Activated T-helper 1 cell treated with anti-CD3 and anti-CD28 coated beads, Interleukin-2, amount 50 U/mL, for 16 hours (primary cell): ENCODE measurements at places on chromosomes 11 and 22.
A peak's percentile ranks its signal among the peaks of the same experiment; 100 is the strongest.

DNA sequence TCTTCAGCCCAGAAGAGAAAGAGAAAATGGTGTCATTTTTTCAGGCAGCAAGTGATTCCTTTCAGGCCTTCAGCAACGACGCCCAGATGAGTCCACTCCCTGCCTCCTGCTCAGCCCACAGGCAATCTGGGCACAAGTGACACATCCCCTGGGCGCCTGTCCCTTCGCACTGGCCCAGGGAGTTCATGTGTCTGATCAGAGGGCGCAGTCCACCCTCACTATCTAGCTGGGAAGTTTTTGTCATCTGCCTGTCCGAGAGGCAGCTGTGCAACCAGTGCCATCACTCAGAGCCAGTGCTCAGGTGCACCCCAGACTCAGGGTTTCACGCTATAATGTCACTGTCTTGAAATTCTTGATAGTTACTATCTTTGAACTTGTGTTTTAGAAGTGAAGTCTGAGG, 1.4 kb upstream of the KCNQ1OT1 start:
- DNase-seq: no peak

GRCh38 chr11:46896719-46897406, 21.5 kb downstream of the LRP4 start:
- no peak for DNase-seq

DNA sequence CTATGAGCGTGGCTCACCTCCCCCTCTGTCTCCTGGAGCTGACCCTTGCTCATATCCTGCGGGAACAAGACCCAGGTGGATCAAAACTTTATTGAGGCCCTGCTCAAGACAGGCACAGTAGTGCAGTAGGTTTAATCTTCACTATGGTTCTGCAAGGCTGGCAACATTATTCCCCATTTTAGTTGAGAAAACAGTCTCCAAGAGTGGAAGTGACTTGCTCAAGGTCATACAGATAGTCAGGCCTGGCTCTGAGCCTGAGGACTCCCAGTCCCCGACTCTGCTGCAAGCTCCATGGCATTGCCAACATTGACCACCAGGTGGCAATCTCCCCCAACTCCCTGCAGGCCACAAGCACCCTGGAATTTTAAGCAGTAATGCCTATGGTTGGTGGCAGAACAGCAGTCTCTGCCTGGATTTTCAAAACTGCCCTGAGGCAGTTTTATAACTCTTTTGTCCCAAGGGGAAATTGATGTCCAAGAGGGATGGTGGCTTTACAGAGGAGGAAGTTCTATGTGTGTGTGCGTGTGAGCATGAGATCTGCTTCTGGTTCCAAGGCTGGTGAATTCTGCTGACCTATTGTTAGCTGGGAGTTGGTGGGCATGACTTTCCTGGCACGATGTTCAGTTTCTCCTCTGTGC, 34.1 kb downstream of the NEU3 start:
- peak; percentile 52 for DNase-seq

DNA sequence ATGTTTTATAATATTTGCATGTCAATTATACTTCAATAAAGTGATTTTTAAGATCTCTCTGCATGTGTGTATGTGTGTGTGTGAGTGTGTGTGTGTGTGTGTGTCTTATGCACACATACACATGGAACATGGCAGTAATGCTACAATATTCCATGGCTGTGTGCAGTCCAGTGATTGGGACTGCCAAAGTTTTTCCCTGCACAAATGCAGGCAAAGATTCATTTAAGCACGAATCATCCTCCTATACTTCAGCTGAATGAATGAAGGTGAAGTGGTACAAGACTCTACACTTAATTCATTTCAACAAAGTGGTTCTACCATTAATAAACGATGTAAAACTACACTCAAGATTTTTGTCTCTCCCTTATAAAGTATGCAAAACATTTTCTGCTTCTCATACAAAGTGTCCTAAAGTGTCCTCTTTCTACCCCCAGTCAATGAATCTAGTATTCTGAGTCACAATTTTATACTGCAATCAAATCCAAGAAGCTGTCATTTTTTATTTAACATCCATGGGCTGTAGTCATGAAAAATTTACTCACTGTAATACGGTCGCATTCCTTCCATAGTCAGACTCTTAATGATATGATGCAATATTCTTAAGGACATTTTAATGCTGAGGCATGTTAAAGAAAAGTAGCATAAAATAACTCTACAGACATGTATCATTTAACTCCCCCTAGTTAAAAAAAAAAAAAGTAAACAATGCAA, 132.4 kb downstream of the TTC28 start:
- DNase-seq: no peak

- DNase-seq: no peak
These were observed 5.4 kb downstream of the PLA2G6 start for GRCh38 chr22:38176170-38176741.

DNA sequence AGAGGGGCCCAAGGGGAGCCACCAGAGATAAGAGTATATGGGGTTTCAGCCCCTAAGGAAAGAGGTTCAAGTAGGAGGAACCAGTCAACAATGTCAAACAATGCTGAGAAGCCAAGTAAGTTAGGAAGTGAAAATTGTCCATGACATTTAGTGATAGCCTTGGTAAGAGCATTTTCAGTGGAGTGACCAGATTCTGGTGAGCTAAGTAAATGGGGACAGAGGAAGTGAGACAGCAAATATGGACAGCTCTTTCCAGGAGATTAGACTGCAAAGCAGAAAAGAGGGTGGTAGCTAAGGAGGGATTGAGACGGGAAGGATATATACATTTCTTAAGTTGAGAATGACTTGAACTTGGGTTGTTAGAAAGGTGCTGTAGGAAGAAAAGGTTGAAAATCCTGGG, 22.9 kb downstream of the POLD3 start:
- no peak for DNase-seq

- DNase-seq: no peak
These were observed 520.8 kb downstream of the NELL1 start for GRCh38 chr11:21190181-21190580.

DNA sequence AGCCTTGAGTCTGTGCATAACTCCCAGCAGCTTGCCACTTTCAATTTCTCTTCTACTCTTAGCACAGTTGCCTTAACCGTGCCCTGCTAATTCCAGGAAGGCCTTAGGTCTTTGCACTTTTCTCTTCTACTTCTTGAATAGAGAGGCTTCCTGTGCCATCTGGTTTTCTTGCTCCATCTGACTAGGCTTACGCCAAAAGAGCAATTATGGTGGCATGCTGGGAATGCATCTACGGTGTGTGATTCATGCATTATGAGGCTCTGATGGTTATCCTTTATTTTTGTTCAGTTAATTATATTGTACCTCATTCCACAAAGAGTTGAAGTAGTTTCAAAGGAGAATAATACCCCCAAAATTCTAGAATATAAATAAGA, 29.4 kb downstream of the SIK2 start:
- DNase-seq: no peak

DNA sequence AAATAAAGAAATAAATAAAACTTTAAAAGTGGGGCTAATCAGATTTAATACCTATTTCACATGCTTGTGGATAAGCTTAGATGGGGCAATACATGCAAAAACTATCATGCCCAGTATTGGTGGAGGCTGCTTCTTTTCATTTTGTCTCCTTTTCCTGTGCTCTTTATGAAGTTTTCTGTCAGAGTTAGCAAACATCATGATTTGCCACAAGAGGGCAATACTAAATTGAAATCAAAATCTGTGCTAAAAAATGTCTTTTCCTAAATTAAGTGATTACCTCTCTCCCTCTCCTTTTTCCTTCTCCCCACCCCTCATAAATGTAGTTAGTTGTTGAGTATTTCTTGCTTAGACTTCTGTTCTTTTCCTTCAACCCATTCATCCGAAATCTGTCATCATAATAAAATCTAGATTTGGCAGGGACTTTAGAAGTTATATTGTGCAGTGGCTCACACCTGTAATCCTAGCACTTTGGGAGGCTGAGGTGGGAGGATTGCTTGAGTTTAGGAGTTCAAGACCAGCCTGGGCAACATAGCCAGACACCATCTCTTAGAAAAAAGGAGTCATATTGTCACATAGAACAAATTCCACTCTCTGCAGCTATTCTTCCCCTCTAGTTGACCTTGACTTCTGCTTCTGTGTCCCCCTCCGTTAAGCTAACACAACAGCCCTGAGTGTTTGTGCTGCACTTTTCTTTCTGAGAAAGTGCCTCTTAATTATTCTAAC, 4.7 kb upstream of the ARHGAP42 start:
- DNase-seq: no peak

- DNase-seq: no peak
These were observed 114.4 kb downstream of the PTPRJ start for GRCh38 chr11:48094643-48095339.

- no peak for DNase-seq
These were observed 19.5 kb downstream of the YPEL4 start for GRCh38 chr11:57630171-57630570.

GRCh38 chr11:1781593-1781975, 17.9 kb upstream of the CTSD start:
- no peak for DNase-seq

- no peak for DNase-seq
These were observed 1273.9 kb downstream of the BRD1 start for GRCh38 chr22:48553694-48554308.

GRCh38 chr11:44760917-44761550, 34.3 kb downstream of the TSPAN18 start:
- no peak for DNase-seq

- DNase-seq: no peak
These were observed 2.2 kb upstream of the PNPLA3 start for GRCh38 chr22:43921370-43921769.

DNA sequence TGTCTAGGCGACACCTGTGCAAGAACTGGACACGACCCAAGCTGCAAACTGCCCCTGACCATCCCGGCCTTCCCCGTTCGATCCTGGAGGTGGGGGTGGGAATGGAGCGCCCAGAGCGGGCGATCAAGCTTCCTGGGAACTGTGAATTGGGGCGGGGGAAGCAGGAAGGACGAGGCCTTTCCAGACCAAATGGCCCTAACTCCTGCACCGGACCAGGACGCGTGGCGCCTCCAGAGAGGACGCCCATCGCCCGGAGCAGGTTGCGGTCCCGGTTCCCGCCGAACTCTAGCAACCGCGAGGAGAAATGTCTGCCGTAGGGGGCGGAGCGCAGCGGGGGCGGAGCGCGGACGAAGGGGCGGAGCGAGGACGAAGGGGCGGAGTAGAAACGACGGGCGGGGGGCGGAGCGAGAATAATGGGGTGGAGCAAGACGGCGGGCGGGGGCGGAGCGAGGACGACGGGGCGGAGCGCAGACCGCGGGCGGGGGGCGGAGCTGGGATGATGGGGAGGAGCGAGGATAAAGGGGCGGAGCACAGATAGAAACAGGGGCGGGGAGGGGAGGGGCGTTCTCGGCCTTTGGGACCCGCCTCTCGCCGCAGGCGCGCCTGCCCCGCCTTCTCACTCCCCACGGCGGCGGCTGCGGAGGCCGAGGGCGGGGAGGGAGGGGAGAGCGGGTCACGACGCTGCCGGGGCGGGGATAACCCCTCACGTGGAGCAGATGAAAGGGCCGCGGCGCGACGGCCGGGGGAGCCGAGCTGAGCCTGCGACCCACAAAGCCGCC, at the start of gene ZNRF3:
TSS of gene ZNRF3 (plus strand) at position 695 of the 779 bp plus-strand sequence. CDS start 195 bp downstream, outside the sequence.
- peak; percentile 90 for DNase-seq

GRCh38 chr22:32596471-32596870, 121.9 kb downstream of the FBXO7 start:
- no peak for DNase-seq

DNA sequence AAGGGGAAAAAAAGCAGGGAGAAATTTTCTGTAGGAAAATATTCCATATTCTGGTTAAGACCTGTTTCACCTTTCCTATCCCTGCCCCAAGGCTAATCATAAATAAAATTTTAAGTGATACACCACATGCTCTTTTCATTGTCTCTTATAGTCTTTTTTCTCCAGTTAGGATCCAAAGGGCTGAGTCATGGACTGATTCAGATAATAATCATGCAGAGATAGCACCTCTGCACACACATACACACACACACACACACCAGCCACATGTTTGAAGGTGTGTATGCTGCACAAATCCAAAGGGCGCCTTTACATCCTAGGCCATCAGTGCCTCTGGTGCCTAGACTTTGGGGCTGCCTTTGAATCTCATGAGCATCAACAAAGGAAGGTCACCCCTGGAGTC, 35.5 kb upstream of the CWF19L2 start:
- no peak for DNase-seq

DNA sequence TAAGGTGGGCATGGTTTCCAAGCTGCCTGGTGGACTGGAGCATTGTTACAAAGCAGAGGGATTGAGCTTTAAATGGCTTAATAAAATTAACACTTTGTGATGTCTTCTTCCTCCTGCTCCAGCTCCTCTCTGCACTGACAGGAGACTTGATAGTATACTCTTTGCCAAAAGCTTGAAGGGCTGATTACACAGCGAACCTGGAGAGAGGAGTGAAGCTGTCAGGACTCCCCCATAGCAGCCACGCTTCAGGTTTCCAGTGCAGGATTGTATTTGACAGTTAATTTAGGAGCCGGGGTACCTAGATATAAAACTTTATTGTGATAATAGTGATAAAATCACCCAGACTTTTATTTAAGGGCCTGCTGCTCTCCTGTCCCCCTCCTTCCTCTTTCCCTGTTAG, 50.0 kb downstream of the TRIM44 start:
- DNase-seq: no peak

DNA sequence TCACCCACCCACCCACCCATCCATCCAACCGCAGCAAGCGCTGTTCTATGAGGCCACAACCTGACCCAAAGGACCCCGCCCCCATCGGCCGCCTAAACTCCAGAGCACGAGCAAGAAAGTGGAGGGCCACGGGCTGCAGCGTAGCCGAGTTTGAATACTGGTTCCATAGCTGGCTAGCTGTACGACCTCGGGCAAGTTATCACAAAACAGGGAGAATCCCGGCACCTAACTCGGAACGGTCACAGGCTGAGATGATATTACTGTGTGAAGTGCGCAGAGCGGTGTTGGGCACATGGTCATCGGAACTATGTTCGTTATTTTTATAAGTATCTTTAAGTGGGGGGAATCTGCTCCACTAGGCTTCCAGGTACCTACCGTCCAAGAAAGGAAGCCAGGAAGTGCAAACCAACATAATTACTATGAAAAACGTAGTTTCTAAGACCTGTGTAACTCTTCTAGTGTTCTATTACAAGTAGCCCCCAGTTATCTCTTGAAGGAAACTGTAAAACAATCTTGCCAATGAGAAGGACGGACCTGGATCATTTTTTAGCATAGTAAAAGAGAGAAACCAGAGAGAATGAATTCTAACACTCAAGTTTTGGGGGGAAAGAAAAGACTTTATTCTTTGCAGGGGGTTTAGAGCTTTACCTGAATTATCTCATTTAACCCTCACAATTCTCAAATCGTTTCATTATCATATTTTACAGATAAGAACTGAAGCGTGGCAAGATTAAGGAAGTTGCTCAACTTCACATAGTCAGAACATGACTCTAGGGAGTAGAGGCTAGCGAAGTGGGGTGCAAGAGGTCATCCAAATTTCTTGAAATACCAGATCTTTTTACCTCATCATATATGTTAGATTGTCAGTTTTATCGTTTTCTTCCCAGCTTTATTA, 663 bp upstream of the BUD13 start:
- DNase-seq: no peak
